ENCODE measurements at places on chromosomes 11 and 22. TPM values are rescaled to one million over a fixed set of nuclear protein-coding genes. Genes with fewer than 3 reads are reported as not detected.

Gene MUC5AC
- not detected for total RNA-seq

GRCh38 chr22:44659140-44659539 lies 42.9 kb upstream of the PRR5 start:
- H3K27me3 ChIP-seq: peaks cover 2% of the 10 kb centered on the region
- H3K36me3 ChIP-seq: no peaks in the 10 kb centered on the region
- H3K4me1 ChIP-seq: peaks cover 22% of the 10 kb centered on the region

DNA sequence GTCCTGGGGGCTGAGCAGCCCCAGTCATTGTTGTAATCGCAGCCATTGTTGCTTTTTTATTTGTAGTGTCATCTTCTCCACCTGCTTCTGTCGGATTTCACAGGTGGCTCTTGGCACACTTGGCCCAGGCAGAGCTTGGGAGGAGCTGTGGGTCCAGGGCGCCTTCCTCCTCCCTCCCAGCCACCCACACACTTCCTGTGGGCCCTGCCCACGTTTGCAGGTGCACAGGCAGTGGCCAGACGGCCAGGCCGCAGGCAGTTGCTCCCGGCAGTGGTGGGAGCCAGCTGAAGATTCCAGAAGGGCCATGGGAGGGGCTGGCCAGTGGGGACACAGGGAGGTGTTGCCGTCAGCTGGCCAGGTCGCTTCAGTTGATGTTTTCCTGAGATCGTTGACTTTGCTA lies 1191.9 kb downstream of the BRD1 start:
- H3K4me1 ChIP-seq: no peaks in the 10 kb centered on the region
- no peak for DNase-seq
- H3K27ac ChIP-seq: no peak overlapping the region
- H3K4me3 ChIP-seq: no peak overlapping the region
- no peaks in the 10 kb centered on the region for H3K36me3 ChIP-seq

- no peak overlapping the region for H3K27ac ChIP-seq
- peaks cover 11% of the 10 kb centered on the region for H3K36me3 ChIP-seq
- no peaks in the 10 kb centered on the region for H3K27me3 ChIP-seq
- DNase-seq: peak; percentile 86
These were observed 19.7 kb downstream of the SART1 start for GRCh38 chr11:65981101-65981740.

GRCh38 chr11:129322941-129323340 lies 52.7 kb upstream of the BARX2 start:
- H3K4me3 ChIP-seq: no peak overlapping the region
- H3K27ac ChIP-seq: no peak overlapping the region
- H3K36me3 ChIP-seq: no peaks in the 10 kb centered on the region

- no peaks in the 10 kb centered on the region for H3K4me1 ChIP-seq
- H3K36me3 ChIP-seq: no peaks in the 10 kb centered on the region
- H3K27ac ChIP-seq: no peak overlapping the region
- H3K4me3 ChIP-seq: no peak overlapping the region
- H3K27me3 ChIP-seq: peaks cover 19% of the 10 kb centered on the region
- no peak for DNase-seq
These were observed 61.0 kb downstream of the ISX start for GRCh38 chr22:35126993-35127392.

DNA sequence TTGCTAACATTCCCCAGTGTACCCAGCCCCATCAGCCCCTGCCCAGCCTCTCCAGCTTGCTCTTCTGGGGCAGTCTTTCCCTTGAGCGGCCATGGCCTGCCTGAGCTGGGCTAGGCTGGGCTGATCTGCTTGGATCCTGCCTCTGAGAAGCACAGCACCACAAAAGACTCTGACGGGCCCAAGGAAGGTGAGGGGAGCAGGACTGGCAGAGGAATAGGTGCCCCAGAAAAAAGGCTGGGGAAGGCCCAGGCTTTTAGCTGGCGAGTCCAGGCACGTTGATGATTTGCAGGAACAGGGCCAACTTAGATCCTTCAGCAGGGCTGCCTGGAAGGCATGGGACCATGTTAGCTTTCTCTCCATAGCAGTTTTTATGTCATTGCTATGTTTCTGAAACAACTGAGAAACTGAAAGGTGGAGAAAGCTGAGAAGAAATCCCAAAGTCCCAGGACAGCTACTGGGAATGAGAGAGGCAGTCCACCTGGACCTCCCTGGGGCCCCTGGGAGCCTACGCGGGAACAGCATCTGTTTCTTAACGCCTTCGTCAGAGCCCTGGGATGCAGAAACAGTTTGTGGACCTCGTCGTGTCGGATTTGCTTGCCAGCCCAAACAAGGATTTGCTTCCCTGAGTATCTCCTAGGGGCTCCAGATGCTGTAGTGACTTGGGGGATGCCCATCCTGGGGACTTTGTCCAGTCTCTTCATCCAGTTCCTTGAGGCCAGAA lies 24.4 kb upstream of the FXYD6 start:
- H3K4me1 ChIP-seq: no peaks in the 10 kb centered on the region
- DNase-seq: no peak
- no peaks in the 10 kb centered on the region for H3K36me3 ChIP-seq
- peaks cover 12% of the 10 kb centered on the region for H3K27me3 ChIP-seq

DNA sequence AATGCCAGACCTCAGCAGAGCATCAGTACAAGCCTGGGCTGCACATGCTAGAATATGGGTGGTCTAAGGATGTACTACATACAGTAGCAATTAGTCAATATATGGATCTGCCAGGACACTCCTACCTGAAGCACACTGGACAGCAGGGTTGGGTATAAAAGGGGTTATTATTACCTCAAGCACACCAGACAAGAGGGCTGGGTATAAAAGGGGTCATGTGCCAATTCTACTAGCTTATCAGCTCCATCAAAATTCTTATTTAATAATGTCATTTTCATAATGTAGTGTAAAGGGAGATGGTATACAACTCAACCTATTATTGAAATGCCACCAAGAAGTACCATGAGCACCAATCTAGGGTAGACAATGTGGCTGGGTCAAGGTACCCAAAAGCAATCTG lies 44.7 kb upstream of the PRODH start:
- no peaks in the 10 kb centered on the region for H3K4me1 ChIP-seq
- no peak overlapping the region for H3K27ac ChIP-seq
- H3K27me3 ChIP-seq: no peaks in the 10 kb centered on the region
- no peak for DNase-seq
- no peak overlapping the region for H3K4me3 ChIP-seq

Gene IL10RA
- total RNA-seq: 0.12 TPM

Gene KRTAP5-1
- not detected for total RNA-seq

DNA sequence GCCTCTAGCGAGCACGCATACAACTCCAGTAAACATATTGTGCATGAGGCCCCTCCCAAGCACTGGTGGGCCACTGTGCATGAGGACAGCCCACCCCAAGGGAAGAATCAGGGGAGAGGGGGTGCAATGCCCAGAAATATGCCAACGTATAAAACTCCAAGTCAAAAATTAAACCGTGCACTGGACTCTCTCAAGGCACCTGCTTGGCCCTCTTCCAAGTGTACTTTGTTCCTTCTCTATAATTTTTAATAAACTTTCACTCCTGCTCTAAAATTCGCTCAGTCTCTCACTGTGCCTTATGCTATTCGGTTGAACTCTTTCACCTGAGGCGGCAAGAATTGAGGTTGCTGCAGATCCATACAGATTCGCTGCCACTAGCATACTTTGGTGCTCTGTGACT lies 465.3 kb upstream of the TENM4 start:
- no peaks in the 10 kb centered on the region for H3K36me3 ChIP-seq
- no peak for DNase-seq
- no peaks in the 10 kb centered on the region for H3K4me1 ChIP-seq

DNA sequence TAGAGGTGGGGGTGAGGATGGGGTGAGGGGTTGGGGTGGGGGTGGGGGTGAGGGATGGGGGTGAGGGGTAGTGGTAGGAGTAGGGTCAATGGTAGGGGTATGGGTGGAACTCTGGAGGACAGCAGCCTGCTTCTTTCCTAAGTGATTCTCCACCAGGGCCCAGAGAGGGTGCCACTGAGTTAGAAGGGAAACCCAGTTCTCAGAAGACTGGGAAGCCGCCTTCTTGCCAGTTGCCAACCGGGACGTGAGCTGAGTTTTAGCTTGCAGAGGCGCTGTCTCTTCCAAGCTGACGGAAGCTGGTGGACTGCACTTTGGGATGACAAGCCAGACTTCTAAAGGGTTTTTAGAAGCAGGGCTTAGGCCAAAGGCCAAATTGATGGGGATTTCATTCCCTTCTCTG lies 104.4 kb downstream of the NAT10 start:
- no peak overlapping the region for H3K27ac ChIP-seq
- no peak for DNase-seq
- H3K27me3 ChIP-seq: no peaks in the 10 kb centered on the region
- H3K4me3 ChIP-seq: no peak overlapping the region
- peaks cover 18% of the 10 kb centered on the region for H3K4me1 ChIP-seq

GRCh38 chr11:17516551-17517150 lies 27.6 kb downstream of the USH1C start:
- no peak for DNase-seq
- H3K27me3 ChIP-seq: peaks cover 28% of the 10 kb centered on the region
- H3K4me1 ChIP-seq: no peaks in the 10 kb centered on the region
- H3K27ac ChIP-seq: no peak overlapping the region

- H3K27me3 ChIP-seq: no peaks in the 10 kb centered on the region
- DNase-seq: peak; percentile 79
- H3K4me1 ChIP-seq: peaks cover 15% of the 10 kb centered on the region
- H3K36me3 ChIP-seq: no peaks in the 10 kb centered on the region
- no peak overlapping the region for H3K27ac ChIP-seq
These were observed 5.0 kb upstream of the CCDC88B start for GRCh38 chr11:64334764-64335735.

DNA sequence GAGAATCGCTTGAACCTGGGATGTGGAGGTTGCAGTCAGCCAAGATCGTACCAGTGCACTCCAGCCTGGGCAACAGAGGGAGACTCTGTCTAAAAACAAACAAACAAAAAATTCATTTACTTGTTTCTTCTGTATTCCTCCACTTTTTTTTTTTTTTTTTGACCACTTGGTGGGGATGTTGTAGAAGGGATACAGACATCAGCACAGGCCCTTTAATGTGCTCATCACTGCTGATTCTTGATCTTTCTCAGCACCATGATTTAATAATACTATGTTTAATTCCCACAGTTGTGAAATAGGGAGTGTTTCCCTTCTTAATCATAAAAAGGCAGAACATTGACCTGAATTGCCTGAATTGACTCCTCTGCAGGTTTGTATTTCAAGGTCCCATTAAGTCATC lies 4.5 kb downstream of the TTC9C start:
- DNase-seq: no peak
- H3K27me3 ChIP-seq: no peaks in the 10 kb centered on the region
- no peak overlapping the region for H3K4me3 ChIP-seq
- H3K27ac ChIP-seq: no peak overlapping the region
- peaks cover 26% of the 10 kb centered on the region for H3K4me1 ChIP-seq

GRCh38 chr22:20656902-20657836 lies 116.7 kb upstream of the SERPIND1 start:
- no peak overlapping the region for H3K4me3 ChIP-seq
- H3K27ac ChIP-seq: no peak overlapping the region
- no peak for DNase-seq
- no peaks in the 10 kb centered on the region for H3K4me1 ChIP-seq
- peaks cover 43% of the 10 kb centered on the region for H3K27me3 ChIP-seq

Gene KRTAP5-8
- total RNA-seq: not detected

DNA sequence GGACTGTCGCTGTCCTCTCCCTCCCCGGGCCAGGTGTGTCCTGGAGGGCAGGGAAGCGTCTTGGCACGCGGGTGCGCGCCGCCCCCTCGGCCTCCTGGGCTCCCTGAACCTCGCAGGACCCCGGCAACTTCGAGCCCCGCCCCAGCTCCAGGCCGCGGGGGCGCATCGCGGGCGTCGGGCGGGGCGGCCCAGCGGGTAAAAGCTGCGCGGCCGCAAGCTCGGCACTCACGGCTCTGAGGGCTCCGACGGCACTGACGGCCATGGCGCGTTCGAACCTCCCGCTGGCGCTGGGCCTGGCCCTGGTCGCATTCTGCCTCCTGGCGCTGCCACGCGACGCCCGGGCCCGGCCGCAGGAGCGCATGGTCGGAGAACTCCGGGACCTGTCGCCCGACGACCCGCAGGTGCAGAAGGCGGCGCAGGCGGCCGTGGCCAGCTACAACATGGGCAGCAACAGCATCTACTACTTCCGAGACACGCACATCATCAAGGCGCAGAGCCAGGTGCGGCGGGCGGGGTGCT lies at the start of gene CST6:
TSS of gene CST6 (plus strand) at position 224 of the 519 bp plus-strand sequence. CDS start at position 261, 37 bp downstream.
- no peak within 1 kb of the TSS for H3K4me3 ChIP-seq
- no peak within 1 kb of the TSS for H3K27ac ChIP-seq
- H3K4me1 ChIP-seq: peaks cover 55% of the 10 kb centered on the region
- no peak for DNase-seq
- no peaks in the 10 kb centered on the region for H3K27me3 ChIP-seq

GRCh38 chr11:57728829-57729228 lies 12.5 kb upstream of the SELENOH start:
- H3K4me3 ChIP-seq: no peak overlapping the region
- DNase-seq: no peak
- no peaks in the 10 kb centered on the region for H3K36me3 ChIP-seq
- no peak overlapping the region for H3K27ac ChIP-seq

Gene TPCN2
- total RNA-seq: 12.6 TPM

Gene SLC17A6
- not detected for total RNA-seq

GRCh38 chr11:6405052-6405667 lies 13.7 kb downstream of the APBB1 start:
- H3K4me3 ChIP-seq: no peak overlapping the region
- DNase-seq: no peak
- no peak overlapping the region for H3K27ac ChIP-seq
- H3K27me3 ChIP-seq: no peaks in the 10 kb centered on the region
- no peaks in the 10 kb centered on the region for H3K4me1 ChIP-seq

Gene PNPLA5
- total RNA-seq: not detected

Gene CALCB
- not detected for total RNA-seq

GRCh38 chr11:99281331-99281730 lies 260.6 kb downstream of the CNTN5 start:
- no peak for DNase-seq
- peaks cover 25% of the 10 kb centered on the region for H3K27me3 ChIP-seq
- no peak overlapping the region for H3K27ac ChIP-seq
- H3K4me3 ChIP-seq: no peak overlapping the region
- H3K4me1 ChIP-seq: no peaks in the 10 kb centered on the region
- no peaks in the 10 kb centered on the region for H3K36me3 ChIP-seq

GRCh38 chr11:116730241-116730561 lies 42.6 kb downstream of the BUD13 start:
- H3K27me3 ChIP-seq: peaks cover 5% of the 10 kb centered on the region

Gene SMC1B
- total RNA-seq: not detected

Gene OR51Q1
- not detected for total RNA-seq

DNA sequence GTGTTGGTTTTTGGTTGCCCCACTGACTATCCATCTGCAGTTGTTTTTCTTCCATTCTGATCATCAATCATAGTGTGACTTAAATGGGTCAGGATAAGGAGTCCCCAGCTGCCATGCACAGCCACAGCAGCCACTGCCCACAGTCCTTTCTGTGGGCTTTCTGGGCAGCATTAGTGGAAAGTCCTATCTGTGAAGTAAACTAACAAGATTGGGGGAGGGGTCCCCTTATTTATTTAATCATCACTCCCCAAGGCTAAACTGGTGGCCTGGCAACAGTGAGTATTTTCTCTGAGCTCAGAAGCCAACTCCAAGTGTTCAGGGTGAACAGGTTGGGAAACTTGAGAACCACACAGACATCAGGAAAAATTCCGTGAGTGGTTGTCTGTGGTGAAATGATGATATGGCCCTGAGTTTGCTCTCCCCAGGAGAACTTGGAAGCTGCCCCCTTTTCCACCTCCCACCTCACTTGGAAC lies 145.0 kb downstream of the CCDC34 start:
- no peak for DNase-seq
- no peaks in the 10 kb centered on the region for H3K36me3 ChIP-seq
- no peaks in the 10 kb centered on the region for H3K27me3 ChIP-seq
- H3K4me3 ChIP-seq: peak overlapping the region; percentile 10
- H3K4me1 ChIP-seq: peaks cover 63% of the 10 kb centered on the region

GRCh38 chr22:30922151-30922611 lies 46.4 kb downstream of the MORC2 start:
- H3K4me1 ChIP-seq: peaks cover 10% of the 10 kb centered on the region

GRCh38 chr22:48574776-48575617 lies 1252.7 kb downstream of the BRD1 start:
- no peak overlapping the region for H3K27ac ChIP-seq
- H3K4me3 ChIP-seq: peak overlapping the region; percentile 63
- H3K4me1 ChIP-seq: peaks cover 11% of the 10 kb centered on the region
